B cell (primary cell): ENCODE measurements at places on chromosomes 2 and 18. TPM values are rescaled to one million over a fixed set of nuclear protein-coding genes. Genes with fewer than 3 reads are reported as not detected.

The FAP gene
- total RNA-seq: not detected in 2 replicates

The CCDC141 gene
- 42.1 and 47.5 TPM in 2 replicates for total RNA-seq

DNA sequence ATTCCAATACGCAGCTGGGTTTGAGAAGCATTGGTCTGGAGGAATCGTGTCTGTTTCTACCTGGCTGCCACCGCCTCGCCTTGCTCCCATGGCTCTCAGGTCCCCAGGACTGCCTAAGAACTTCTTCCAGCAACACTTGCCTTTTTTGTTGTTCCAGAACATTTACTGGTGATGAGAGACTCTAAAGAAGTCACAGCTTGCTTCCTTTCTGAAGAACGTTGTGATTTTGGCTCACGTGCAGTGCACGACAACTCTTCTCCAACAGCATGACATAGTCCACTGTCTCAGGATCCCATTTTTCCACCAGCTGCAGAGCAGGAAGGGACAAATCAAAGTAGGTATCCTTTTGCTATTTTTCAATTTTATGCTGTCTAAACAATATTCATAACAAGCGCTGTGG is 940.9 kb downstream of the SLC4A3 start:
- DNase-seq: no peak

DNA sequence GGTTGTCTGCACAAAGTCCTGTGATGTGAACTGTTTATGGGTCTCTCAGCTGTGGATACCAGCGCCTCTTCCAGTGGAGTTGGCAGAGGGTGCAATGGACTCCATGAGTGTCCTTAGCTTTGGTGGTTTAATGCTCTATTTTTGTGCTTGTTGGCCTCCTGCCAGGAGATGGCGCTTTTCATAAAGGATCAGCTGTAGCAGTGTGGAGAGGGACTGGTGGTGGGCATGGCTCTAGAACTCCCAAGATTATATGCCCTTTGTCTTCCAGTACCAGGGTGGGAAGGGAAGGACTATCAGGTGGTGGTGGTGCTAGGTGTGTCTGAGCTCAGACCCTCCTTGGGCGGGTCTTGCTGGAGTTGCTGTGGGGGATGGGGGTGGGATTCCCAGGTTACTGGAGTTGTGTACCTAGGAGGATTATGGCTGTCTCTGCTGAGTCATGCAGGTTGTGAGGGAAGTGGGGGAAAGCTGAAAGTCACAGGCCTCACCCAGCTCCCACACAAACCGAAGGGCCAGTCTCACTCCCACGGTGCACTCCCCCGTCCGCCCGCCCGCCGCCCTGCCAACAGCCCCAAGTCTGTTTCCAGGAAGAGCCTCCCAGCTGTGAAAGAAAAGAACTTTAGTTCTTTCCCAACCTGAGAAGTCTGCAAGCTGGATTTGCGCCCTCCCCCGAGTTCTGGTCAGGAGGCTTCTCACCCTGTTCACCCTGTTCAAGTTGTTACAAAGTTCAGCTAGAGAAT is 108.1 kb downstream of the MARCO start:
- no peak for DNase-seq

DNA sequence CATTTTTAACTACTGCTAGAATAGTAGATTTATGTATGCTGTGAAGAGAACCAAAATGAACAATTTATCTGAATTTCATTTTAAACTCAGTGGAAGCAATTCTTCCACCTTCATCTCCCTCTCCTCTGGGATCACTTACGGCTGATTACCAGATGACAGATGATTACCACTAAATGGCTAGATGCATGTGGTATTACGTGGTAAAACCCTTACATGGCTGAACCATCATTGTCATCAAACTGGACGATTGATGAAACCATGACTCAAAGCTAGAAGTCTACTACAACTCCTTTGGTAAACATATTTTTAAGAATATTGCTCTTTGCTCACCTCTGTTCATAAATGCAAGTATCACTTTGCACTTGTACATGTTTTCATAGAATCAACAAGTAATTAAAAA is 48.5 kb upstream of the DOCK10 start:
- DNase-seq: no peak
